ENCODE measurements at places on chromosomes 2 and 18.

DNA sequence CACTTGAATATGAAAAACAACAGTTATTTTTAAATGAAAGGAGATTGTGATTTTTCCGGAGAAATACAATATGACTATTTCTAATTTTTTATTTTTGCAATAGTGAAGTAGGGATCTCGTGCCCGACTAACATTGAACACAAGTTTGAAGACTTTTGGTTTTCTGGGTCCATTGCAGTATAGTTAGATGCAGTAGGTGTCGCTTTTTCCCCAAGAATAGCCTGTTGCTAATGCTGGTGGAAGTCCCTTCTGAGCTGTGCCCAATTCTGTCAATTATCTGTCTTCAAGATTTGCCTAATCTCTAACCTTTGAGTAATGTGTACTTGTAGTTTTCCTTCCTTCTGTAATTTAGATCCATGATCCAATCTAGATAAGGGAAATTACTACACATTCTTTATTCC lies 36.5 kb downstream of the SEMA4F start:
- DNase-seq: no peak

- DNase-seq: no peak
These were observed 32.2 kb downstream of the SPATS2L start for GRCh38 chr2:200338692-200339091.

- DNase-seq: no peak
These were observed 804.9 kb upstream of the NXPH2 start for GRCh38 chr2:139585101-139585500.

GRCh38 chr2:180360283-180360618 lies 353.2 kb upstream of the CWC22 start:
- DNase-seq: no peak

- DNase-seq: no peak
These were observed 90.5 kb downstream of the RBM43 start for GRCh38 chr2:151171186-151171585.

GRCh38 chr18:74507097-74507881 lies 11.1 kb downstream of the CNDP2 start:
- no peak for DNase-seq

- no peak for DNase-seq
These were observed 165.0 kb downstream of the DIS3L2 start for GRCh38 chr2:232126301-232127099.

- DNase-seq: no peak
These were observed 80.1 kb downstream of the SDC1 start for GRCh38 chr2:20144861-20145260.

Measured in anterior cingulate cortex (tissue), 58 donors.